ENCODE measurements at places on chromosomes 3 and 15.

DNA sequence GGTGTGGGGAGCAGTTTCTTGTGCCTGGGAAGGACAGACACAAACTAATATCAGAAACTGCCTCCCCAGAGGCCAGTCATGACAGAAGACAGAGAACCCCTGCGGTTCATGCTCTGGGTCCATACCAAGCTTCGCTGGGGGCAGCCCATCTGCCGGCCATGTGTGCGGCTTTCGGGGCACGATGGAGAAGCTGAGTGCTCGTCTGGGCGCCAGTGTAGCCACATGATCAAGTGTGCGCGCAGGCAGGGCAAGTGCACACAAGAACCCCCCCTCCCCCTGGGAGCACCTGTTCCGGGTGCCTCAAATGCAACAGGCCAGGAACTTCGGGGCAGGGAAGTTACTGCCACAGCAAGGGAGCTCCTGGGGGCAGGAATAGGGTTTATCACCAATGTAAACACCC is 1.8 kb downstream of the ADAMTS17 start:
- DNase-seq = no peak

DNA sequence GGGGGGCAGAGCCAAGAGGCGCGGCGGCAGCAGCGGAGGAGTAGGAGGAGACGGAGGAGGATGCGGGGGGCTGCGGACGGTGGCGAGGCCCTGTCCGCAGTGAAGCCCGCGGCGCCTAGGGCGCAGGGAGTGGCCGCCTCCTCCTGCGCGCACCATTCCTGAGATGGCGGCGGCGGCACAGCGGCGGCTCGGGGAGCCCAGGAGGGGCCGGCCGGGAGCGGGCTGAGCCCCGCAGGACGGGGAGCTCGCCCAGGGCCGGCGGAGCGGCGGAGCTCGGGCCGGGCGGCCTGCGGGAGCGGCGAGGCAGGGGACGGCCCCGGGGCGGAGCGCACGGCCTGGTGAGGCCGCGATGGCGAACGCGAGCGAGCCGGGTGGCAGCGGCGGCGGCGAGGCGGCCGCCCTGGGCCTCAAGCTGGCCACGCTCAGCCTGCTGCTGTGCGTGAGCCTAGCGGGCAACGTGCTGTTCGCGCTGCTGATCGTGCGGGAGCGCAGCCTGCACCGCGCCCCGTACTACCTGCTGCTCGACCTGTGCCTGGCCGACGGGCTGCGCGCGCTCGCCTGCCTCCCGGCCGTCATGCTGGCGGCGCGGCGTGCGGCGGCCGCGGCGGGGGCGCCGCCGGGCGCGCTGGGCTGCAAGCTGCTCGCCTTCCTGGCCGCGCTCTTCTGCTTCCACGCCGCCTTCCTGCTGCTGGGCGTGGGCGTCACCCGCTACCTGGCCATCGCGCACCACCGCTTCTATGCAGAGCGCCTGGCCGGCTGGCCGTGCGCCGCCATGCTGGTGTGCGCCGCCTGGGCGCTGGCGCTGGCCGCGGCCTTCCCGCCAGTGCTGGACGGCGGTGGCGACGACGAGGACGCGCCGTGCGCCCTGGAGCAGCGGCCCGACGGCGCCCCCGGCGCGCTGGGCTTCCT is at the start of gene GPR27:
GPR27 (plus strand) TSS at position 155 of the 909 bp plus-strand sequence; CDS start at position 350, 195 bp downstream.
- DNase-seq = no peak

DNA sequence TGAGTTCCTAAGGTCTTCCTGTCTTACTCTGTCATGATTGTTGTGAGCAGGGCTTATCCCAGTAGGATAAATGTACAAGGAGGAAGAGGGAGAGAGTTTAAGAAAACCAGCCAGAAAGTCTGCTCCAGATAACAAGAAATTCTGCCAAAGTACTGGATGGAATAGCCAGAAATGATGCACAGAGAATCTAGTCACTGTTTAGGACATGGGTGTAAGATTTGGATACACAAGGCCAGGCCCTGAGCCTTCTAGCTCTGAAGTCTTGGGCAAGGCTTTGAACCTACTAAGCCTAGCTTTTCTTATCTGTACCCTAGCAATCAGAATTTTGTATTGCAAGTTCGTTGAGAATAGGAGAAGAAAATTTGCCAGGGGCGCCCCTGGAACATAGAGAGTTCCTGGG is 180.4 kb upstream of the ROPN1 start:
- no peak for DNase-seq

- no peak for DNase-seq
Observed at GRCh38 chr3:21426920-21427319, 324.1 kb downstream of the ZNF385D start.

DNA sequence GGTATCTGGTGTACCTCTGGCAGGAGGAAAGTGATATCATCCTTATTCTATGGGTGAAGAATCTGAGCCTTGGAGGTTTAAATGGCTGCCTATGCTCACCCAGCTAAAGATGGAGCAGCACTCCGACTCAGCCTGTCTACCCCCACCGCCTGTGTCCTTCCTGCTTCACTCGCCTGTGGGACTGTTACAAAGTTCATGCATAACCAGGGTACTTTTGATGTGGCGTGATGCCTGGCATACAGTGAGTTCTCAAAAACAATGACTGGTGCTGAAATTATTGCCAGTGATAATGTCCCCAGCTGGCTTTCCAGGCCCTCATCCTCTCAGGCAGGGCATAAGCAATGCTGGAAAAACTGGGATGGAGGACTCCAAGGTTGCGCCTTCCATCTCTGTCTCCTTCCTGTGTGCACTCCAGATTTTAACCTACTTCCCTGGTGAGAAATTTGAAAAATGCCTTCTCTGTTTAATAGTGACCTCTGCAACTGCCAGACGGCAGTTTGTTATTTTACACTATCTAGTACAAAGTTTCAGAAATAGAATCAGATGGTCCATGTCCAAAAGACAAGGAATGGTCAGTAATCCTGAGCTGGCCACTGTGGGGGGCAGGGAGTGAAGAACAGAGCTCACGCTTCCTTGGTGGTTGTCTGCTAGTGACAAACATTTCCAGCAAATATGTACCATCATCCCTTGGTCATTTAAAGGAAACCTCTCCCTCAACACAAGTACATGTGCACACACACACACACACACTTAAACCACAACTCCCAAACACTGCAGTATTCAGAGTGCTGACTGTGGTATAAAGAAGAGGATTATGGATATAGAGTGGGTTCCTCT is 86.5 kb upstream of the NMNAT3 start:
- DNase-seq = no peak

GRCh38 chr3:184603151-184604030 is 41.8 kb downstream of the EPHB3 start:
- no peak for DNase-seq

GRCh38 chr3:154241496-154241895 is 82.8 kb downstream of the DHX36 start:
- DNase-seq = no peak

- DNase-seq = no peak
Observed at GRCh38 chr3:55012091-55012490, 84.2 kb upstream of the LRTM1 start.

GRCh38 chr3:132829101-132829500 is 106.9 kb upstream of the NPHP3 start:
- no peak for DNase-seq

DNA sequence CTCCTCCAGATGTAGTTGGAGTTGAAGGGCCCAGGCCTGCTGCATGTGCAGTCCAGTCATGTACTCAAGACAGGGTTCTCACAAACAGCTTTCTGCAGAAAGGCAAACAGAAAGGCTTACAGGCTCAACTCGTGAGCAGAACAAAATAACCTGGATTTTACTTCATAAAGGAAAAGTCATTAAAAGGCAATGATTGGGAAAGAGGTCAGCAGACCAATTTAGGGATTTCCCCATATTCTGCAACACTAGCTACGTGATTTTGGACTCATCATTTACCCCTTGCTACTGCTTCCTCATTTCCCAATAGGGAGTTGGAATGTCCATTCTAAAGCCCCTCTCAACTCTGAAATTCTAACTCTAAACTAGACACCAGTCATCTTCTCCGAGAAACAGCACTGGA is 18.1 kb downstream of the METTL6 start:
- no peak for DNase-seq

- DNase-seq = no peak
Observed at GRCh38 chr3:37991109-37991508, 523 bp downstream of the VILL start.

- no peak for DNase-seq
Observed at GRCh38 chr15:81939604-81940440, 106.0 kb downstream of the MEX3B start.

DNA sequence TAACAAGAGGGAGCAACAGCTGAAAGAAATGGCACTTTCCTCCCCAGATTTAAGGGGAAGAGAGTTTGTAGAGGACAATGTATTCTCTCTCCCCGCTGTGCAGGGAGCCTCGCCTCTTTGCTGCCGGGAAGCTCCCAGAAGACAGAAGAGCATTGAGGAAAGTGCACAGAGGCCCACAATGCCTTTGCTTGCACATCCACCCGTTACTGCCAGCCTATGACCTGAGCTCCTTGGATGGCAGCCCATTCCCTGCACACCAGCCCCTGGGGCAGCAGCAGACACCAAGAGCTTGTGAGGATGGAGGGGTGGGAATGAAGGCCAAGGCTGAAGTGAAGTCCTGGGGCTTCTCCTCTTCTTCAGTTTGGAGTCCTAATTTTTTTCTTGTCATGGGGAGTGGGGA is 67.0 kb downstream of the CLDN11 start:
- DNase-seq = no peak

GRCh38 chr3:32706348-32707025 is 21.5 kb downstream of the CNOT10 start:
- no peak for DNase-seq

DNA sequence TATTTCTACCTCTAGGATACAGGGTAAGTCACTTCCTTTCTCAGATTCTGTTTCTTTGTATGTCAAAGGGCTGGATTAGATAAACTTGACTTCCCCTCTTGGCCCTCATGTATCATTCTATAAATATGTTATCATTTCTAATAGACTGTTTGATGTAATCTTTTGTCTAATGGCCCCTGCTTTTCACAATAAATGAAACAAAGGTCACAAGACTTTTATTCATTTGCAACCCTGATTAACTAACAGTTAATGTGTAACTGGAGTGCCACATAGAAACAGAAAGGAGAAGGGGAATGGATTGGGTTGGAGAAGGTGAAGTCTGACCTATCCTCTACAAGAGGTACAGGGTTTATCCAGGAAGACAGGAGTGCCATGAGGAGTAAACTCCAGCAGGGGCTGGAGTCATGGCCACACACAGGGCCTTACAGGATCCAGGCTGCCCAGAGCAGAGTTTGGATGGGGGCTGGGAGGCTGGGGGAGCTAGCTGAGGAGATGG is 8.0 kb upstream of the B3GNT5 start:
- no peak for DNase-seq

GRCh38 chr3:107884719-107885460 is 205.9 kb downstream of the CD47 start:
- peak; percentile 18 for DNase-seq

GRCh38 chr3:192505731-192506130 is 221.6 kb downstream of the FGF12 start:
- DNase-seq = no peak

Data from kidney epithelial cell (primary cell).